ENCODE measurements at places on chromosomes 16 and 17.

- DNase-seq = no peak
Measured at GRCh38 chr17:64497565-64498035, 746 bp upstream of the POLG2 start.

- DNase-seq = peak; percentile 8
Measured at GRCh38 chr17:6374761-6375312, 60.1 kb downstream of the AIPL1 start.

DNA sequence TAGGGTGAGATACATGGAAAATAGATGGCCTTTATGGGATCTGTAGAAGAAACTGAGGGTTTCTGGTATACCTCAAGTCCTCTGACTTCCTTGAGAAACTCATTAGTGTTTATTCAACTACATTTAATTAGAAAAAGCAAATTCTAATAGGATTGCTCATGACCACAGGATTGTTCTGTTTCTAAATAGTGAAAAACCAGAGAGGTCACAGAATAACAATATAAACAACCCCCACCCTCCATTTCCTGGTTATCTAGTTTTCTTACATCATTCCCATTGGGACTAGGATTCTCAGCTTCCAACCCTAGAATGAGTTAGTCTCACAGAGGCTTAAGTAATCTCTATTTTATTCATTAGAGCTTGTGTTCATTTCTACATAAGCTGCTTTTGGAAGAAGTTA is 30.0 kb downstream of the SF3B3 start:
- DNase-seq = peak; percentile 88

DNA sequence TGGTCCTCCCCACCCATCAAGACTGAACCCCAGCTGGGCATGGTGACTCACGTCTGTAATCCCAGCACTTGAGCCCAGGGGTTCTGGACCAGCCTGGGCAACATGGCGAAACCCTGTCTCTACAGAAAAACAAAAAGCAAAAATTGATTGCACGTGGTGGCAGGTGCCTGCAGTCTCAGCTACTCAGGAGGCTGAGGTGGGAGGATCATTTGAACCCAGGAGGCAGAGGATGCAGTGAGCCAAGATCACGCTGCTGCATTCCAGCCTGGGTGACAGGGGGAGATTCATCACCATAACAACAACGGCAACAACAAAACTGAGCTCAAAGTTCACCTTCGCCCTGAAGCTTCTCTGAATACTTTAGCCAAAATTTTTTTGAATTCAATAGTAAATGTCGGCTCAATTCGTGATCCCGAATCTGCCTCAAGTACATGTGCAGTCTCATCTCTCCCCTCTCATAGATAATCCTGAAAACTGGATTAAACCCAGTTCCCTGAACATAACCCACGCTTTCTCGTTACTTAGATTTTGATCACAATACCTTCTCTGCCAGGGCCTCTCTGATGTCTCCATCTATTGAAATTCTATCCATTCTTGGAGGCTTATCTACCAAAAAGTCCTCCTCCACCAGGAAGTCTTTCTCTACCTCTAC is 13.5 kb upstream of the MYH10 start:
- no peak for DNase-seq

DNA sequence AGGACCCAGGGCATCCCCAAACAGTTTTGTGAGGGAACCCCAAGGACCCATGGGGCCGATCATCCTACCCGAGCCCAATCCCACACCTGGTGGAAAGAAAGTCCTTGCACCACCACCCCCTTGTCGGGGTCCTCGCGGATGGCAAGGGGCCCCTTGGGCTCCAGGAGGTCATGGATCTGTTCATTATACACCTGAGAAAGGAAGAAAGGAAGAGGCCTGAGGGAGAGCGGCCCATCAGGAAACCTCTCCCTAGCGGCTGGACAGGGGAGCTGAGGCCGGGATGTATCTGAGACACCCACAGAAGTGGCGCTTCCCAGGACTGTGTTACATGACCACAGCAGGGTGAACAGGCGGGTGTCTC is 12.8 kb downstream of the KIF18B start:
- DNase-seq = no peak

DNA sequence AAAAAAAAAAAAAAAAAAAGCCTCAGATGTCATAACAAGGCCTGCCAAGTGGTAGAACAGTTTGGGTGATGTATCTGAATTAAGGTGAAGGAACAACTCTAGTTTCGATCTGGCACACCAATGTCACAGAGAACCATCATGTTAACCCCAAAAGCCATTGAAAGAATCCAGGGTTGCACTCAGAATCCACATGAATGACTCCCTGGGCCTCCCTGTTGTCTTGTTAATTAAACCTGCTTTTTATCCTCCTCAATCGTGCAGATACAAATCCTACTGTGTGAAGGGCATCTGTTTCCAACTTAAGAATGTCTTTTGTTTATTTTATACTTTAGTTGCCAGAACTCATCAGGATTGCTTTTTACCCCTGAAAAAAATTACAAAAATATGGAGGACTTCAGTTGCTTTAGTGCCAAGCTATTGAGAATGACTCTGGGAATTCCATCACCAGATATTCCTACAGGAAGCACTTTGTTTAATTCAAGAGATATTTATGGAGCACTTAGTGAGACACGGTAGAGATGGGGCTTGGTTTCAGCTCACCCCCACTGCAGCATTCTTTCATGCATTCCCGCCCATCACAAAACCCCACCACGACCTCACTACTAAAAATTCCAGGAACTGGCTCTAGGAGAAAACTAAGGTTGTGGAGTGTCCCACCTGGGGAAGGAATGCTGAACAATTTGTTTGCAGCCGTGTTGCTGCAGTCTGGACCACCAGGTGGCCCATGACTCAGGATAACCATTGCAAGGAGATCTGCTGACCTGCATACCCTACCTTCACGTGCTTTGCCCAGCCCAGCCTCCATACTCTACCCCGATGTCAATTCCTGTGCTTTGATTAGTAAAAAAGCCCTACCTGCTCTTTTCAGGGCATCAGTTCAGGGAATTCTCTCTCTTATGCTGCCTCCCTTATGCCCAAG is 63.8 kb upstream of the GPRC5B start:
- DNase-seq = no peak

- DNase-seq = peak; percentile 4
Measured at GRCh38 chr16:1535391-1536291, 2.2 kb downstream of the TMEM204 start.

GRCh38 chr16:16059895-16060590 is 110.6 kb downstream of the ABCC1 start:
- no peak for DNase-seq

DNA sequence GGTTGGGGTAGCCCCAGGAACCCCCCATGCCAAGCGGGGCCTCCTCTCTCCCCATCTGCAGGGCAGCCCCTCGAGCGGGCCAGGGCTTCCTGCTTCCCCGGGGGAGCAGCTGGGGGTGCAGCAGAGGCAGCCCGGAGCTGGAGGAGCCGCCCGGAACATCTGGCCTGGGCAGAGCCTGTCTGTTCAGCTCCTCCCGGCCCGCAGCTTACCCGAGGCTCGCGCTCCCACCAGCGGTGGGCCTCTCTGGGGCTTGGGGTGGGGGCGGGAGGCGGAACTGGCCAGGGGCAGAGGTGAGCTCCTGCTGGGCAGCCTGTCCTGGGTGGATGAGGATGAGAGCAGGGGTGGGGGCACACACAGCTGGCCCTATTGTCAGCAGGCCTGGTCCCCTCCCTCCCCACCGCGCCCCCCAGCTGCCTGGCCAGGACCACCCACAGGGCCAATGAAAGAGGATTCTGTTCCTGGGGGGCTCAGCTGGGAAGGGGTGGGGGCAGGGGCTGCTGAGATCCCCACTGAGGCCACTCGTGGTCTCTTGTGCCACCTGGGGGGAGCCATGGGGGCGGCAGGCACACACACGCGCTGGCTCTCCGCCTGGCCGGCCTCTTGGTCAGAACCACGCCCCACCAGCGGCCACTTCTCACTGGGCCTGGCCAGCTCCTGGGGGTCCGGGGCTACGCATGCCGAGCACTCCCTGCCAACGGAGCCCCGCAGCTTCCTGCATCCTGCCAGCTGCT is 34.7 kb downstream of the BAHCC1 start:
- DNase-seq = no peak
